ENCODE measurements at places on chromosomes 4 and X. TPM values are rescaled to one million over a fixed set of nuclear protein-coding genes. Genes with fewer than 3 reads are reported as not detected.

GRCh38 chr4:1883583-1883982 is 12.4 kb downstream of the NSD2 start:
- peaks cover 56% of the 10 kb centered on the region for H3K4me1 ChIP-seq
- H3K4me3 ChIP-seq: no peak overlapping the region
- DNase-seq: no peak
- H3K27ac ChIP-seq: no peak overlapping the region
- peaks cover 41% of the 10 kb centered on the region for H3K36me3 ChIP-seq

GRCh38 chr4:144399927-144400326 is 246.0 kb upstream of the HHIP start:
- no peak for DNase-seq
- H3K27me3 ChIP-seq: no peaks in the 10 kb centered on the region
- no peak overlapping the region for H3K4me3 ChIP-seq
- no peaks in the 10 kb centered on the region for H3K36me3 ChIP-seq
- H3K27ac ChIP-seq: no peak overlapping the region

- no peaks in the 10 kb centered on the region for H3K27me3 ChIP-seq
- H3K4me1 ChIP-seq: no peaks in the 10 kb centered on the region
- no peak for DNase-seq
These were observed 305.7 kb downstream of the PDHA2 start for GRCh38 chr4:96145601-96146000.

DNA sequence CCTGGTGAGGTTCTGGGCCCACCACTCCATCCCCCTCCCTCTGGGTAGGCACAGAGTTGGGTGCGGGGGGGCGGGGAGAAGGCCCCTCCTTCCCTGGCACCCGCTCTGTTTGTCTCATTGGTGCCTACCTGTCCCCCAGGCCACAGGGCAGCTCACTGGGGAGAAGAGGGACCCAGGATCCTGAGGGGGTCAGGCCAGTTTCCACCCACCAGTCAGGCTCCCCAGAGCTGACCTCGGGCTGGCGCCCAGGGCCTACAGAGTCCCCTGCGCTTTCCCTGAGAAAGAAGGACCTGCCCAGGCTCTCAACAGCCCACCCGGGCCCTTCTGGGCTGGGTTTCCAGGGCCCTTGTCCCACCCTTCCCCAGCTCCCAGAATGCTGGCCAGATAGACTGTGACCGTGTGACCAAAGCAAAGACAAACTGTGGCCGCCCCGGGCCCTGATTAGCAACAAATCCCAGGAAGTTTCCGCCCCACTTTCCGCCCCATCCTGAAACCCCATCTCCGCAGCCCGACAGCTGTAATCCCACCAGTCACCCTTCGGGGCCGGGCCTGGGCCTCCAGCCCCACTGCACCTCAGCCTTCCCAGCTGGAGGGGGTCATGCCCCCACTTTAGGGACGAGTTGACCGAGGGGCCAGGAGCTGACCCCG is 33.8 kb upstream of the FGFR3 start:
- no peaks in the 10 kb centered on the region for H3K4me1 ChIP-seq
- no peak for DNase-seq
- peaks cover 11% of the 10 kb centered on the region for H3K27me3 ChIP-seq
- H3K4me3 ChIP-seq: no peak overlapping the region
- peak overlapping the region; percentile 0 for H3K27ac ChIP-seq

GRCh38 chr4:667545-667925 is 6.5 kb downstream of the ATP5ME start:
- H3K4me1 ChIP-seq: peaks cover 20% of the 10 kb centered on the region
- H3K27ac ChIP-seq: no peak overlapping the region
- no peaks in the 10 kb centered on the region for H3K27me3 ChIP-seq
- peaks cover 25% of the 10 kb centered on the region for H3K36me3 ChIP-seq
- DNase-seq: no peak
- H3K4me3 ChIP-seq: no peak overlapping the region

The MTNR1A gene
- not detected for total RNA-seq

Data from activated CD4-positive, alpha-beta T cell treated with anti-CD3 and anti-CD28 coated beads, Interleukin-2, amount 10 ng/mL, durations not matched to agents 7 days and 5 days (primary cell).